ENCODE measurements at places on chromosomes 12 and 14. TPM values are rescaled to one million over a fixed set of nuclear protein-coding genes. Genes with fewer than 3 reads are reported as not detected.

DNA sequence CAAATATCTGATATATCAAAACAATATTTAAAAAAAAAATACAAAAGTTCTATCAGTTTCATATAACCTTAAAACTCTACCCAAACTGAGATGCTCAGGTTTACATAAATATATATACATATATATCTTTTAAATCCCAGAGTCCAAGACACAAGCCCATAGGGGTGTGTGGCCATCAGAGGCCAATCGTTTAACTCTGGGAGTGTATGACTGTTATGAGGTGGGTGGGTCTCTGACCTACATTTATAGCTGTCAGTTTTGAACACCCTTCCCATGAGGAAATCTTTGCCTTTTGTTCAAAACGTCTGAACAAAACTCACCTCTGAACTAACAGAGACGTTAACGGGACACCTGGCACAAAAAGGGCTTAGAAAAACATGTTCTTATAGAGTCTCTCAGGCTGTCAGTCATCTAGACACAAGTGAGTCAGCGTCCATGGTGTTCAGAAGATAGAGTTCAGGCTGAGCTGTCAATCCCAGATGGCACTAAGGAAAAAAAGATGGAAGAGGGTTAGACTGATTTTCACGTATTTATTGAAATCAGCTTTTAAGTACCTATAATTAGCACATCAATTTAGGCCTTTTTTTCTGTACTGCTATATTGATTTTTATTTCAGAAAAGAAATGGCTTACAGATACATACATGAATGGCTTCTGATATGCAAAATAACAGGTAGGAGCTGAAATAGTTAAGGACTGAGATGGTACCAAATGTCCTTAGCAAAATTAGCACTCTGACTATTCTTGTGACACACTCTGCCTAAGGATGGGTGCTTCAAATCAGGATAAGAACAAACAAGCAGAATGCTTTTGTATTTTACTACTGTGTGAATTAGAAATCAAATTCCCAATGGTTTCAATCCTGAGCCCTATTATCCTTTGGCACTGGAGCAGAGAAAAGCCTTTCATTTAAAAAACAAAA is 29.2 kb downstream of the HIGD1C start:
- no peak for DNase-seq

PAH gene
- 0.39 TPM for polyA plus RNA-seq

DNA sequence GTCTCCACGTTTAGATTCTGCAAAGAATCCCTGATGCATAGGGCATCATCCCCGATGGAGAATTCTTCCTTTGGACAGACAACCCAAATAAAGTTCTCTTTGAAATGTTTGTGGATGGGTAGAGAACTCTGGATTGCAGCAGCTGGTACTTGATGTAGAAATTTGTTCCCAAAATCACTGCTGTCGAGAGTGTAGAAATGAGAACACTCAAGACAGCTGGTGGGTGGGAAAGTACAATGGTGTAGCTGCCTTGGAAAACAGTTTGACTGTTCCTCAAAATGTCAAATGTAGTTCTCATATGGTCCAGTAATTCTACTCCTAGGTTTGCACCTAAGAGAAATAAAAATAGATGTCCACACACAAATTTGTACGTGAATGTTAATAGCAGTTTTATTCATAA is 671.5 kb upstream of the TMEM132C start:
- DNase-seq = no peak

ANKS1B gene
- 2.6 TPM for polyA plus RNA-seq

DNA sequence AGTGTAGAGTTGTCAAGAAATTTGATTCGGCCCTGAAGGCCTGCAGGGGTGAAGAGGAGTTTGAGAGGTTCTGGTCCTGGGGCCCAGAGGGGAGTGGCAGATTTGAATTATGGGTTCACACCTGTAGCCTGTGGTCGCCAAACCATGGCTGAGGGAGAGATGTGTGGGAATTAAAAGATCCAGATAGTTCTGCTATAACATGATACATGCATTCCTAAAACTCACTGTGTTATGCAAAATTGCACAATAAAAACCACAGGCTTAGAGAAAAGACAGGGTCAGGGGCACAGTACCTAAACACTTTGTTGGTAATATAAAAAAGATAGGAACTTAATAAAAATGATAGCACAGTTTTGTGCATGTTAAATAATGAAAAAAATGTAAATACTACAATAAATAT is 106.2 kb downstream of the TMEM30B start:
- DNase-seq = no peak

XPOT gene
- 52.9 TPM for polyA plus RNA-seq

FGF6 gene
- polyA plus RNA-seq = 49.3 TPM

DNA sequence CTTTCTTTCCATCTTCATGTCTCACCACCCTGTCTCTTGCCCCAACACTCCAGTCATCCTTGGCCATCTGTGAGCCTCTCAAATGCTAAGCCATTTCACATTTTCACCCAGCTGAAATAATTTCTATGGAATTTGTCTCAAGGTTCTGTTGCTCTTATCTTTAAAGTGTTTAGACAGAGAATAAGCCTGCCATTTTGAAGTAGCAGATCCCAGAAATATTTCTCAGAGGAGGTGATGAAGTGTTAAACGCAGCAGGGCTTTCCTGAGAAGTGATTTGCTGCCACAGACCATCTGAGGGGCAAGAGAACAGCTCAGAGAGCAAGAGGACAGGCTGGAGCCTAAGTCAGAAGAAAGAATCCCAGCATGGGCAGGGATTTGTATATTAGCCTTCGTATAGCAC is 71.6 kb upstream of the CLMN start:
- DNase-seq = no peak

DNA sequence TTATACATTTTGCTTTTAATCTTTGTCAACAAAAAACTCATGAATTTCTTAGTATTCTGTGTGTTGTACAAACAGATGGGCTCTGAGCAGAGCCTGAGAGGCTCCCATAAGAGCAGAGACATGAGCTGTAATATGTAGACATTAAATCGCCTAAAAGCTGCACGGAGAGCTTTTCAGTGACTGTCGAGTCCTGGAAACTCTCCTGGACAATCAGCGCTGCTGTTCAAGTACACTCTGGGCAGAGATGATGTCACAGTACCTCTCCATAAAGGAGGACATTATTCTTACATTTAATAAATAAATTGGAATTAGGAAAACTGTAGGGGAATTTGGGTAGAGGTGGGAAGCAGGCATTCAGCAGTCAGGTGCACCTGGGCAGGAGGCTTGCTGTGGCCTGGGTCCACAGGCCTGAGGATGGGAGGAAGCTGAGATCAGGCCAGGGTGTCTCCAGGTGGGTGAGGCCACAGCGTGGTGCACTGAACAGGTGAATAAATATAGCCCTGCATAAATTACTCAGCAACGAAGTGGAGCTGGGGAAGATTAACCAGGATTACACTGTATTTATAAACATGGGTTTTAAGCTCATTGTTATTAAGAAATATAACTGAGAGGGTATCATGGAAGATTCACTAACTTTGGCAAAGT is 13.3 kb upstream of the TCL1A start:
- no peak for DNase-seq

PLEK2 gene
- 8.2 TPM for polyA plus RNA-seq

- no peak for DNase-seq
Observed at GRCh38 chr14:37972941-37973887, 234.5 kb upstream of the SSTR1 start.

TMEM119 gene
- 28.6 TPM for polyA plus RNA-seq

GRCh38 chr12:121246893-121247557 is 37.1 kb downstream of the P2RX4 start:
- DNase-seq = no peak

- DNase-seq = no peak
Observed at GRCh38 chr12:113135178-113136127, at the start of gene RASAL1. RASAL1 (minus strand) TSS chr12:113135761; CDS start chr12:113135462, 299 bp downstream.

DNA sequence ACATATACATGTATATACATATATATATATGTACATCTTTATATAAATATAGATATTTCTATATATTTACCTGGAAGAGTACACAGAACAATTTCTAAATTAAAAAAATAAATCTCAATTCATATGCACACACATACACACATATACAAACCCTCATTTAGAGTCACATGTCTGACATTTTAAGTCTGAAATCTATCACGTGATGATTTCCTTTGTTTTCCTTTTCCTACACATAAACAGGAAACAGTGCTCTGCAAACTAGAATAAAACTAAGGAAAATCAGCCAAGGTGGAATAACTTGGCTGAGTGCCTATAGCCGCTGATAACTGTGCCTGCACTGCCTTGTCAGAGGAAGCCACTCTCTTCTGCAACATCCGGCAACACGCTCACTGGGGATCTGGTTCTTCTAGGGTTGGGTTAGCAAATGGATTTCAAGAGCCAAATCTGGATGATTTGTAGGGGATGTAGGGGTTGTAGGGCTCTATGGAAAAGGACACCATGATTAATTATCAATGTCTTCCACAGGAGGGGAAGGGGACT is 480.7 kb downstream of the TMEM132D start:
- DNase-seq = no peak

- no peak for DNase-seq
Observed at GRCh38 chr12:18718462-18718861, 19.4 kb downstream of the PLCZ1 start.

DNA sequence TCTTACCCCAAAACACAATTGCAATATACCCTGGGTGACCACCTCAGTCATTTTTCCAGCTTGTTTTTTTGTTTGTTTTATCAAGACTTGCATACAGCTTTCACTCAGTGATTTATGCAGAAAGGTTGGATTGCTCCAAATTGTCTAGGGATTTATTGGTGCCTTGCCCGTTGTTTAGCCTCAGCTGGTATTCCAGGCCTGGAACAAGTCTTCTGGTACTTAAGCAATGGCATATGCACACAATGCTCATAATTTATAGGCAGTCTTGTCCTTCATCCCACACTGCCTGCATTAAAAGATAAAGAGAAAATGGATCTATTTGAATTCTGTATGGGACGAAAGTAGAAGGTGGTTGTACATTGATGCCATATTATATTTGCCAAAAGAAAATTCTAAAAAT is 392.5 kb downstream of the ADAMTS20 start:
- no peak for DNase-seq

DNA sequence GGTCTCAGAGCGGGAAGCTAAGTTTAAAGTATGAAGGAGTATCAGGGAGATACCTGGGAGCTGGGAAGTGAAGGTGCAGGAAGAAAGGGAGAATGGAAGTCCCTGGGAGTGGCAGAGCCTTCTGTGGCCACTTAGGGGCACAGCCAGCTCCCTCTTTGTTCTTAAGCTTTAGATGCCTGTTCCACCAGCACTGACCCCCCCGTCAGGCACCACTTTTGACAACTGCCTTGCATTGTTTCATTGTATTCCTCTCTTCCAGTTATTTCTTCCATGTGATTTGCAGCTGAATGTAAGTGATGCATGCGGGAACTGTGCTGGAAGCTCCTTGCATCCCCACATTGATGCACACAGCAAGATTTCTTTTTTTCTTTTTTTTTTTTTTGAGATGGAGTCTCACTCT is 2.6 kb downstream of the GALNT16 start:
- no peak for DNase-seq

C12orf60 gene
- polyA plus RNA-seq = 1.2 TPM

PIWIL1 gene
- 0.14 TPM for polyA plus RNA-seq

GRCh38 chr14:82725213-82725612 is 1191.6 kb upstream of the SEL1L start:
- peak; percentile 37 for DNase-seq

- no peak for DNase-seq
Observed at GRCh38 chr12:90124289-90124688, 415.7 kb upstream of the ATP2B1 start.

PLEKHH1 gene
- polyA plus RNA-seq = 10.0 TPM

- DNase-seq = no peak
Observed at GRCh38 chr12:4540638-4541037, 1.9 kb downstream of the RAD51AP1 start.

- DNase-seq = no peak
Observed at GRCh38 chr12:113880988-113881962, 84.8 kb downstream of the RBM19 start.

DNA sequence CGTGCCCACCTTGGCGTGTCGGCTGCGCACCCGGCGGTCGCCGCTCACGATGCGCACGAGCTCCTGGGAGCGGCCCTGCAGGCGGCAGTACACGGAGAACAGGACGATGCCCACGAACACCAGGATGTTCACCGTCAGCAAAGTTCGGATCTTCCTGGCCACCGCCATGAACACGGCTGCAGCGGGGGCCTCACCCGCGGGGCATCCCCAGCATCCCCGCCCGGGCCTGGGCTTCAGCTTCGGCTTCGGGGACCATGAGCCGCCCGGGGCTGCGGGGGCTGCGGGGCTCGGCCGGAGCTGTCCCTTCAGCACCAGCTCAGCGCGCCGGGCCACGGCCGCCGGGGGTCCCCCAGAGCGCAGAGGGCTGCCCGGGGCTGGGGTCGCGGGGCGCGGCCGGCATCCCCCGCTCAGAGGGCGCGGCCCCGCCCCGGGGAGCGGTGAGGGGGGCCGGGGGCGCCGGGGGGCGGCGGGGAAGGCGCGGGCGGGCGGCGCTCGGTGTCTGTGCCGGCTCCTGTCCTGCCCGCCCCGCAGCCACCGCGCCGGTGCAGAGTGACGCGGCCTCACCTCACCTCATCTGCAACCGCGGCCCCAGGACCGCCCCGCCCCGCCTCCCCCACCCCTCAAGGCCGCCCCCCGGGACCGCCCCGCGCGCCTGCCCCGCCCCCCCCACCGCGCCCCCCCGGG is at the start of gene GALNT9:
TSS of gene GALNT9 (minus strand) at position 554 of the 684 bp plus-strand sequence. CDS start at position 168, 386 bp downstream.
- no peak for DNase-seq

GRCh38 chr12:103547376-103547775 is 39.7 kb upstream of the STAB2 start:
- no peak for DNase-seq

MSI1 gene
- polyA plus RNA-seq = 3.0 TPM

GRCh38 chr12:10283027-10283426 is 24.6 kb upstream of the KLRD1 start:
- no peak for DNase-seq

DNA sequence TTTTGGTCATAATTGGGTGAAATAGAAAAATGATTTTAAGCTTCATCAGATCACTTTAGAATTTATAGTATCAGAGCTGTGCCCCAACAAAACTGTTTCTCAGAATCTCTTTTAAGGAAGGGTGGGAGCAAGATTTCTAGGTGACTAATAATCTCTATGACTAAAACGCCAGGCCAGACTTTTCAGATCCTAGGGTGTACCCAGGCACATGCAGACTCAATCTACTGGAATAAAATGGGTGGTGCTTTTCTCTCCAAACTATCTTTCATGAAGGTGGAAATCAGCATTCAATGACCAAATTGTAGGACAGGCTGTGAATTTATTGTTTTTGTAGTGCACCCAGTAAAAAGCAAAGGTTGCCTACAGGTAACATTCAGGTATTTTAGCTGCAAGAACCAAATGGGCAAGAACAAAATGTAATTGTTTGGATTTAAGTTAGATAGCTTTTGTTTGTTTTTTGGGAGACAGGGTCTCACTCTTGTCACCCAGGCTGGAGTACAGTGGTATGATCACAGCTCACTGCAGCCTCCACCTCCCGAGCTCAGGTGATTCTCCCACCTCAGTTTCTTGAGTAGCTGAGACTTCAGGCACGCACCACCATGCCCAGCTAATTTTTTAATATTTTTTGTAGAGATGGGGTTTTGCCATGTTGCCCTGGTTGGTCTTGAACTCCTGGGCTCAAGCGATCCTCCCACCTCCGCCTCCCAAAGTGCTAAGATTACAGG is 49.5 kb downstream of the PPP2R5C start:
- DNase-seq = no peak

GRCh38 chr12:91414636-91415035 is 232.0 kb upstream of the DCN start:
- DNase-seq = no peak

GRCh38 chr14:75542588-75543091 is 20.4 kb downstream of the BATF start:
- peak; percentile 25 for DNase-seq
